Suppressor macrophage treated with lipopolysaccharide for 4 hours (primary cell): ENCODE measurements at places on chromosomes 6 and 20.

DNA sequence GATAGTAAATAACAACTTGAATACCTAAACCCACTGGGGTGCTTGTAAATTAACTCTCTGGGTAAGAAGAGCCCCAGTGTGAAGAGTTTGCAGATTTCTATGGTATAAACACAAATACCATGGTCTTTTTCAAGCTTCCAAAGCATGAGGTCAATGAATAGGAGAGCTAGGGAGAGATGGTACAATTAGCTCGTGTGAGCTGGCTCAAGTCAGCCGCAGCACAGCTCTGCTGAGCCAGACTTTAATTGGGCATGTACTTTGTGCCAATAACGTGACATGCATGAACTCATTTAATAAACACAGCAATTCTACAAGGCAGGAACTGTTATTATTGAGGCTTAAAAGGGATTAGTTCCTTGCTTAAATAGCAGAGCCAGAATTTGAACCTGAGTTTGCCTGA is 684.2 kb downstream of the KIF16B start:
- no peak for DNase-seq

GRCh38 chr6:22526736-22527135 is 42.6 kb upstream of the HDGFL1 start:
- no peak for DNase-seq

DNA sequence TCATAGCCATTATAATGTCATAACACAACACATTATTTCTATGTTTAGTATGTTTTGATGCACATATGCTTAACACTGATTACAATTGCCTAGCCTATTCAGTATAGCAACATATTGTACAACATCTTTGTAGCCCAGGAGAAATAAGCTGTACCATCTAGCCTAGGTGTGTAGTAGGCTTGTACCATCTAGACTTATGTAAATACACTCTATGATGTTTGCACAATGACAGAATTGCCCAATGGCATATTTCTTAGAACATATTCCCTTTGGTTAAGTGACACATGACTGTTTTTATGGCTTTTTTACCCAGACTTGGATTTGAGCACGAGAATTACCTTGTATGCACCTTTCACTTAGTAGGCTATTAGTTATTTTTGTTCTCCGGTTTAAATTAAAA is 64.5 kb upstream of the HIVEP1 start:
- DNase-seq: no peak

DNA sequence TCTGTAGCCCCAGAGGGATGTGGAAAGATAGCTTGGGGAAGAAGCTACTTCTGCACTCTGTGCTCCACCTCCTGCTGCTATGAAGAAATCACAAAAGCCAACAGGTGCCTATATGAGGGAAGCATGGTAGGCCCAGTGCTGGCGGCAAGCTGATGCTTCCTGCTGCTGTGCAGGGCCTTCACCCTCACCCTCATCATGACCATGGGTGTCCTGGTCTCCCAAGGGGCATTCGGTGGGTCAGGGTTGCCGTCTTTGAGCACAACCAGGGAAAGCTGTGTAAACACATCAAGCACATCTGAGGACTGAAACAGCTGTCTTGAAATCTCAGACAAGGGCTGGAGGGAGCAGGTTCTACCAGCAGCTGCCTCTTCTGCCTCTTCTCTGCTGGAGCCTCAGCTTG is 184.0 kb downstream of the FNDC1 start:
- no peak for DNase-seq

DNA sequence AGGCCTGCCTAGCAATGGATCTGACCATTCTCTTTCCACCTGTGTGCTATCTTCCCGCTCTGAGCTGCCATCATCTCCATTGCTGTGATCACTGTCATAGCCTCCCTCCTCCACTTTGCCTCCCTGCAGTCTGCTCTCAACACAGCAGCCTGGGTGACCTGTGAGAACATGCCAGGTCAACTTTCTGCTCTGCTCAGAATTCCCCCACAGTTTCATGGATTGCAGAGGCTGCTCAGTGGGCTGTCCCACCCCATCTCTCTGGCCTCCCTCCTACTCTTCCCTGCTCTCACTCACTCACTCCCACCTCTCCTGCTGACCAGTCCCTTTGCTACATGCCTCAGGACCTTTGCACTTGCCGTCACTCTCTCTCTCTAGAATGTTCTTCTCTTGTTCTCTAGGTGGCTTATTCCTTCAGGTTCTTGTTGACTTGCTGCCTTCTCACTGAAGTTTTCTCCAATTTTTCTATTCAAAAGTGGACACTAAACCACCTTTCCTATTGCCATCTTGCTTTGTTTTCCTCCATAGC is 159.9 kb downstream of the CD83 start:
- no peak for DNase-seq
